Fibroblast of skin of abdomen (primary cell): ENCODE measurements at places on chromosomes 2 and 18.
A peak's percentile ranks its signal among the peaks of the same experiment; 100 is the strongest.

DNA sequence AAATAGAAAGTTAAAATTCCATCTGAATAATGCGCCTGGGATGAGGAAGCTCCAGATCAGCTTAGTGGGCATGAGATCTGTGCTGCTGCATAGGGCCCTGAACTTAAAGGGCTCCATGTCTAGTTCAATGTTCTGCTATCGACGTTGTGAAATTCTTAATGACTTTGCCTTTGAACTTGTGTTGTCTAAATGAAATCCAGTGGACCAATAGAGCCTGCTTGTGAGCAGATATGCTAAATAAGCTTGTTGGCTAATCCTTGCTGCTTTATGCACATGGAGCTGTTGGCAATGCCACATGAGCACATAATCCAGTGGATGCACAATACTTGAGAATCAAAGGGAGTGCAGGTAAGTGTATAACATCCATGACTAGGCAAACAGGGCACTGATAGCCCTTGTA is 228.6 kb downstream of the TNS1 start:
- no peak for DNase-seq

- peak; percentile 62 for DNase-seq
These were observed 3.5 kb downstream of the ACSL3 start for GRCh38 chr2:222864296-222864695.

DNA sequence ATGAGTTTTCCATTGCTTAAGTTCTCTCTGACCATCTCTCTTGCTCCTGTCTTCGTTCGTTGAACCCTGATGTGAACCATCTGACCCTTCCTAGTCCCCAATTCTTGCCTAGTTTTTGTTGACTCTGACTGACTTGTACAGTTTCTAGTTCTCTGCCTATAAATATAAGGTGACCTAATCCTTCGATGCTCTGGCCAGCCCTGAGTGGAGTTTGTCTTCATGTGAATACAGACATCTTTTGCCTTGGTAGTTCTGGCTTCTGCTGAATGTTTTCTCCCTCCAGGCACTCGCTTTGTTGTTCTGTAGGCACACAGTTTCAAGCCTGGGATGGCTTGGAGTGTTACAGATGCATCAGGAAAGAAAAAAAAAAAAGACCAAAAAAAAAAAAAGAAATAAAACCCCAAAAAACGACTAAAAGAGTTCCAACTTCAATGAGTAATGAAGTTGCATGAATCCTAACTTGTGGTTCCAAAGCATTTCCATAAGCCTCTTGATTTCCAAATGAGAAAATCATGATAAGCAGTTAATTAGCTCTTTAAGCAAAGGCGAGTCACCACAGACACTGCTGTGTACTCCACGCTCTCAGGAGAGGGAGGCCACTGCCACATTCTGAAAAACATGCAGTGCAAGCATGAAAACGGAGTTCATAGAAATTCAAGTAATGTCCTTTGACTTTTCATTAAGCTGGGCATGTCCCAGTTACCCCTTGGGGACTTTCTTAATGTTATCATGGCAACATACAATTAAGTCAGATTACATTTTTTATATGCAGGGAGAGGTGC is 165.2 kb downstream of the TDRD15 start:
- no peak for DNase-seq

- no peak for DNase-seq
These were observed 12.2 kb upstream of the ARL5A start for GRCh38 chr2:151840216-151841046.

GRCh38 chr2:158663796-158664195 is 131.3 kb upstream of the DAPL1 start:
- no peak for DNase-seq

DNA sequence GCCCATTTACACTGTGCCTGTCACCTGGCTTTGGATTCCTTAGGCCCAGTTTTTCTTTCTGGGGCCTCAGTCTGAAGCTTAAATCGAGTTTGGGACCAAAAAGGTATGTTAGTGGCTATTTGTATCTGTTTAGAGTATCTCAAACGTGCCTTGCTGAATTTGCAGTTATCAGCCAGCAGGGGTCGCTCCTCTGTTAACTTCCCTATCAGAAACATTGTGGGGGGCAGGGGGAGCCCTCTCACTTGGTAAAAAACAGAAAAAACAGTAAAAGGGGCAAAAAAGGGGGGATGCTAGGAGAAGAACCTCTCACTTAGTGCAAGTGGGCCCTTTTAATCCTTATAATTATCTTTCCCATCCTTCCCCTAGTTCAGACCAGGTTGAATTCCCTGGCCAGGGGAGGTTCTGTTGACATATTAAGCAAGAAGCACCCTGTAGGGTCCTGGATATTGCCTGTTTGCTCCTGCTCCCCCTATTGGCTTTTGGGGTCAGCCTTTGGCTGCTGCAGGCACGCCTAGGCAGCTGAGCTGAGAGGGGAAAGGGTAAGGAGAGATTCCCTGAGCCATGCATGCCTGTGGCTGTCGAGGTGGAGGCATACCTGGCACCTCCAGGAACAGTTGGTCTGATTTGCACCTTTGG is 8.8 kb upstream of the IFIH1 start:
- no peak for DNase-seq

DNA sequence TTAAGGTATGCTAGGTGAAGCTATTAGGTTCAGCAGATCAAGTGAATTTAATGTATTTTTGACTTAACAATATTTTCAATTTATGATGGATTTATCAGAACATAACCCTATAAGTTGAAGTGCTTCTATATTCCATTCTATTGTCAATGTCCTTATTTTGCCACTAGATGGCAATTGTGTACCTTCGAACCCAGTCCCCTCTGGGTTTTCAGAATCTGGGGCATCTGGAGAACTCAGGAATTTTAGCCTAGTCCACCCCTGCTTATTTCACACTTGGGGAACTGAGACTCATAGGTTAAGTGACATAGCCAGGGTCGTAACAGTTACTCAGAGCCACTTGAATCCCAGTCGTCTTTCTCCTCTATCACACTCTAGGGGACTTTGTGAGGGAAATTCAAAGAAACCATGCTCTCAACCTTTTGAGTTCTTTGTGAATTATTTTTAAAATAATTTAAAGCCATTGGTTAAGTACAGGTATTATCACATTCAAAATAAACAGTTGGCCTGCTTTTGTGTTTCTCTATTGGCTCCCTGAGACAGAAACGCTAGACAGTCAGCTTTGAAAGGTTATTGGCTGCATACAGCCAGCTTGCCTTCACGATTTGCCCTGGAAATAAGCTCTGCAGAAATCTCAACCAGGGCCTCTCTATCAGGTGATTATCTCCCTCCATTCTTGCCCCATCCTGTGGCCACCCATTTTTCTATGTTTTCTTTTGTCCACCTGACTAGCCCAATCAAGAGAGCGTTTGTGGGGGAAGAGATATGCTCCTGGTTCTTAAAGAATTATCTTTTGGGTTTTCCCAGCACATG is 145.0 kb downstream of the TTC27 start:
- peak; percentile 66 for DNase-seq

DNA sequence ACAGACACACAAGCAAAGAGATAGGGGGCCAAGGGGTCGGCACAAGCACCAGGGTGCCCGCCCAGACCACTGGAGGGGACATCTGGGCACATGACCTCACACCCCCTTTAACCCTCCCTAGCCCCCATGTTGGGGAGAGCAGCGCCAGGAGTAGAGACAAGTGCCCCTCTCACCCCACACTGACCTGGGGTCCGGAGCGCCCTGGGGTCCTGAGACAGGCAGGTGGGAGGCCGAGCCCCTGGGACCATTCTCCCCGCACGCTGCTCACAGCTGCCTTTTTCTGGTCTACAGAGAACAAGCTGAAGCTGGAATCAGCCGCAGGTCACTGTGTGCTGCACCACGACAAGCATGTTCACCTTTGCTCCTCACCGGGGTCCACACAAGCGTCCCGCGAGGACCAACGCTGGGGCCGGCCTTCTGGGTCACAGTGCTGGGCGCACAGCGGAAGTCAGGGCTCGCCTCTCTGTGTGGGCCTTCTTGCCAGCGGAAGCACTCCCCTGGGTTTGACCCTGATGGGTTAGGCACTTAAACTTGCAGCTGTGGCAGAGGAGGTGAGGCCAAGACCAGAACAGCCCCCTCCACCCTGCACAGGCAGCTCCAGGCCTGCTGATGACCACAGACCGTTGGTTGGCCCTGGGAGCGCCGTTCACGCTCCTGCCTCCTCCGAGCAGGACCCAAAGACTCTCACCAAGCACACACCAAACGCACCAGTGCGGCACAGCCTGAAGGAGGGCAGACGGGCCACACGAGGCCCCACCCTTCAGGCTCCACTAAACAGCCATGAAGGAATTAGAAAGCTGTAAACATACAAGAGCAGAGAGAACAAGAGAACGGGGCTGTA is 275.3 kb downstream of the EIPR1 start:
- DNase-seq = no peak

DNA sequence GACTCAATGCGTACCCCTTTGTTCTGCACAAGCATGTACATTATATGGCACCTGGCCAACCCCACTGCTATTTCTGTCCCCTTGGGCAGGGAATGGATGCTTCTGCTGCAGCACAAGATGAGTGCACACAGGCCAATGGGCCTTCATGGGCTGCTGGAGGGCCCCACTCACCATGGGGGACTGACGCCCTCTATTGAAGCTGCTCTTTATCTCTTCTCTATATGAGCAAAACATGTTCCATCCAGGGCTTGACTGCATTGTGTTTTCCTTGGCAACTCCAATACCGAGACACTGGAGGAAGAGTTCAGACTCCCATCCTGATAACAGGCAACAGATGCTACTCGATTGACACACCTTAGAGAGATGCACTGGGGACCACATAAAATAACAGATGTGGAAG is 251.6 kb upstream of the NCKAP5 start:
- DNase-seq = peak; percentile 66

GRCh38 chr2:104332731-104333130 is 521.2 kb upstream of the POU3F3 start:
- peak; percentile 62 for DNase-seq

DNA sequence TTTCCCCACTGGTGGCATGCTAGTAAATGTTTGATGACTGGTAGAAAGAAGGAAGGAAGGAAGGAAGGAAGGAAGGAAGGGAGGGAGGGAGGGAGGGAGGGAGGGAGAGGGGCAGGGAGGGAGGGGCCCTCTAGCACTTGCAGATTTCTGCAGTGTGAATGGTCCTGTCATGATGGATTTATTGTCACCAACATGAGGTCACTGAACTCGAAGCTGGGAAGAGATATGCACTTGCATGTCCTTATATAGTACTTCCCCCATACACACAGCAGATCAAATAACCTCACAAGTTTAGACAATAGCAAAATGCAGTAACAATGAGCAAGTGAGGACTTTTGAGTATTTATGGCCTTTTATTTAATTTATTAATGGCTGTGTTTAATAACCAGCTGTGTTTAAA is 44.5 kb upstream of the CXCR4 start:
- no peak for DNase-seq

GRCh38 chr2:146388757-146389156 is 1456.1 kb upstream of the ACVR2A start:
- DNase-seq = peak; percentile 71

DNA sequence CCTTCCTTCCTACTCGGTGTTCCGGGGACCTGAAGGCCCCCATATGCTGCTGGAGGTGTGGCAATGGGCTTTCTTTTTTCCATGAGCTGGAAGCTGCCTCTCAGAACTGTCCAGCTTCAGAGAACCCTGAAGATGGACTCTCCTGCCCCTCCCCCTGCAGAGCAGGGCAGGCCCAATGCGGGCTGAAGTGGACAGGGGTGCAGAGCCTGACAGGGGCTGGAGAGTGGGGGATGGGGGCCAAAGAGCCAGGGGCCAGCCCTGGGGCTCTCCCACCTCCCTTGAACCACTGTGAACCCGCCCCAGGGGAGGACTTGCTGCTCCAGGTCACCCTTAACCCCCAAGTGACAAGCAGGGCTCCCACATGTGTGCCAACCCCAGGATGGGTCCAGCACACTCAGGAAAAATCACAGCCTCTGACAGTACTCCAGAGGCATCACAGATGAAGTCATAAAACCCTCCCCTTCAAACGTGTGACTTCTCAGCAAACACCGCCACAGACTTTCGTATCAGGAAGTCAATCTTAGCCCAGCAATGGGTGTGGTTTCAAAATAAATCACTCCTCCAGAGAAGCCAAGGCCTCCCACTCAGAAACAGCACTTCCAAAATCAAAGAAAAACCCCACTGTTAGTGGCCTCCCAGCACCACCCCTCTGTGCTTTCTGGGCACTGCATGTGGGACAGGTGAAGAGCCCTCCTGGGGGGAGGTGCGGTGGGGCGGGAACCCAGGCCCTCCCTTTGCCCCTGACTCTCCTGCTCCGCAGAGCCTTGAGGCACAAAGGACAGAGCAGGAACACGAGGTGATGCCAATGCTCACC is 135.8 kb downstream of the HDAC4 start:
- DNase-seq = peak; percentile 80

- no peak for DNase-seq
These were observed 804.4 kb downstream of the EPHA4 start for GRCh38 chr2:220767591-220768255.

DNA sequence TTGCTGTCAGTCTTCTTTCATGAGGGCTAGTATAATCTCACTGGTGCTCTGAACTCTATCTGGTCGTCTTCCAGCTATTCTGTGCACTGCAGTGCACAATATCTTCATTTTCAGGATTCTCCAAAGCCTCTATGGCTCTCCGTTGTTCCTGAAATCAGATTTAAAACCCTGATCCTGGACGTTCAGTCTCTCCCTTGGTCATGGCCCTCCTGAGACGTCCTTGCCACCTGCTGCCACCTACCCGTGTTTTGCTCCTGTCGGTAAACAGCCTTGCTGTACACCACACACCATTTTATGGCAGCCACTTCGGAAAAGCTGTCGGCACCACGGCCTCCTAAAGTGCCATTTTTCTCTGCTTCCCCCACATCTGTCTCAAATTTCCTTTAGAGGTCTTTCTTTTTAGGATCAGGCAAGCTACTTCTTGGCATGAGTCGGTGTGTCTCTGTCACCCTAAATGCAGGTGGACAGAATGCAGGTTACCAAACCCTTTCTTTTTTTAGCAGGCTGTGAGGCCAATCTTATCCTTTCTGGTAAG is 170.0 kb downstream of the HRH4 start:
- DNase-seq = no peak

DNA sequence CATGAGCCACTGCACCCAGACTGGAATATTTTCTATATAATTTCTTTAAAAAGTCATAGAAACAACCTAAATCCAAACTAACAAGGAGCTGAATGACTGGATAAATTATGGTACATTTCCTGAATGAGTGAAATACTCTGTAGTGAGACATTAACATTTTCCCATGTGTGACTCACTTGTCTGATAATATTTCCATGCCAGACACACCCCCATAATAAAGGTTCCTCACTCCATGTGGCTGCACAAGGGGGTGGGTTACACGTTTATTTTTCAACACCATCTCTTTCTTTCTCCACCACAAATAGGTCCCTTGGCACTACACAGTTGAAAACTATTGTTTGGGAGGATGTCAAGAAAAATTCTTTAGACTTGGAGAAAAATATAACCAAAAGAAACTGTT is 266.3 kb upstream of the LYPD1 start:
- peak; percentile 65 for DNase-seq

DNA sequence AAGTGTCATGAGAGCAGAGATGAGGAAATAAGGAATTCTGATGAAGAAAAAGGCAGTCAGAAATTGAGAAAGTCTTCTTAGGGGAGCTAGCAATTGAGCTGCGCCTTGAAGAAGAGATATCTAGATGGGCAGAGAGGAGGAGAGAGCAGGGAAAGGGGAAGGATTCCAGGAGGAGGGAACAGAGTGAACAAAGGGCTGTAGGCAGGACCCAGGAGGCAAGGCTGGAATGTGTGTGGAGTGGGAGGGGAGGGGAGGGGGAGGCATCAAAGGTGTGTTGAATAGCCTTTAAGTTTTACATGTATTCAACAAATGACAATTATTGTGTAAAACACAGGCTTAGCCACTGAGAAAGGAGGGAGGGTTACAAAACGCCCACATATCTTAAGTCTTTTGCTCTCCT is 164.5 kb downstream of the TDRD15 start:
- DNase-seq = no peak
